ENCODE measurements at places on chromosomes 1 and 21.

DNA sequence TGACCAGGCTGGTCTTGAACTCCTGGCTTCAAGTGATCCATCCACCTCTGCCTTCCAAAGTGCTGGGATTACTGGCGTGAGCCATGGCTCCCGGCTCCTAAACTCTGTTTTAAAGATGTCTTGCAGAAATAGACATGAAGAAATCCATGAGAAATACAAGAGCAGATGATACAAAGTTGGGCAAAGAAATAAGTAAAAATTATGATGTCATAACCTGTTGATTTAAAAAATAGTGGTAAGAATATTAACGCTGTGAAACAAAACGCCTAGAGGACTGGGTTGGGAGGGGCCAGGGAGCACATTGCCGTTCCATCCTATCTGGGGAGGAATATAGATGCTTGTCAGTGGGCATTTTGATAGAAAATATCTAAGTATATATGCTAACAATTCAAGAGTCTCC, 1.2 kb upstream of the ITGB2 start:
- no peak for DNase-seq

DNA sequence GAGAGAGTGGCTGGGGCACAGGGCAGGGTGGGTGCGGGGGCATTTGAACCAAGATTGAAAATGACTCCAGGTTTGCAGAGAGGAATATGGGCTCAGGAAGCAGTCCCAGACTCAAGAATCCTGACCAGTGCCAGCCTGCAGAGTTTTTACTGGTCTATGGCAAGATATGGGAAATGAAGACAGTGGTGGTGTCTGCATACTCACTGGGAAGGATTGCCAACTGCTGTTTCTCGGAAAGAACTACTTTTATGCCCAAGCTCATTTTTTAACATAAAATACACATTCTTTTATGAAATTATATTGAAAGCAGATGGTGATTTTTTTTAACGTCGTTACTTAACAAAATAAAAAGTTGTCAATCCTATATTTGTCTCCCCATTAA, 401.8 kb downstream of the CAMTA1 start:
- DNase-seq = no peak

DNA sequence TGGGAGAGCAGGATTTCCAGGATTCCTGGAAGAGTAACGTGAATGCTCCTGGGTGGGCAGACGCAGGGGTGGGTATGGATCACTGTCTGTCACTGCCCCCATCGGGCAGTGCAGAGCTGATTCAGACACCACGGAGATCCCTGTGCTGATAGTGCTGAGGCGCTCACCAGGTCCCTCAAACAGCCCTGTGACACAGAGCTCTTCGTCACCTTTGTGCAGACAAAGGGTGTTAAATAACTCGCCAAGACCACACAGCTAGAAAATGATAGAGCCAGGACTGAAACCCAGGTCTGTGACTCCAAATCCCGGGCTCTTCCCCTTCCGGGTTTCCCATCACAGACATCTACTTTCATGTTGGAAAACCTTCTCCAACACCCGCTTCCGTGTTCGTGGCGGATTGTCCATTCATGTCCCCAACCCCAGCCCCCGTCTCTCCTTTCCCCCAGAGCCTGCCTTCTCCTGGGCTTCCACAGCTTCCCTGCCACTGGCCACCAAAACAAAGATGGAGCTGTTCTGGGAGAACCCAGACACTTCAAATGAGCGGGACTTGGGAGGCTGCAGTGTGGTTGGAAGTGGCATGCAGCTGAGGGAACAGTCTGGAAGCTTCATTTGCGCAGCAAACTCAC, 2.6 kb downstream of the EFHD2 start:
- DNase-seq = no peak

DNA sequence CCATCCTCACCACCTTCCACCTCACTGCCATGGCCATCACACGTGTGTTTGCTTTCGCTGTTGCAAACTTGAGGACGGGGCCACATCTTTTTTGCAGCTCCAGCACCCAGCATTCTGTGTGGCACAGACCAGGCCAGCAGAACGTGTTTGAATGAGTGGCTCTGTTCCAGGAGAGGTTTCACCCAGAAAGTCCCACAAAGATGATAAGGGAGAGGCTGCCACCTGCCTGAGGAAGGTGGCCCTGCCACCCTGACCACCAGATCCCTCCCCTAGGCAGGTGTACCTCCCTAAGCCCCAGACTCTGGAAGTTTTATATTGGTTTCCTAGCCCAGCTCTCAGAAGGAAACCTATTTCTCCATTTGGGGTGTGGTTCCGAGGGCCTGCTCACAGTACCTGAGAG, 252.1 kb downstream of the KAZN start:
- DNase-seq = no peak

GRCh38 chr1:37118790-37119189, 84.5 kb upstream of the GRIK3 start:
- DNase-seq = no peak

- DNase-seq = no peak
Measured at GRCh38 chr1:186839041-186839400, 10.3 kb downstream of the PLA2G4A start.

DNA sequence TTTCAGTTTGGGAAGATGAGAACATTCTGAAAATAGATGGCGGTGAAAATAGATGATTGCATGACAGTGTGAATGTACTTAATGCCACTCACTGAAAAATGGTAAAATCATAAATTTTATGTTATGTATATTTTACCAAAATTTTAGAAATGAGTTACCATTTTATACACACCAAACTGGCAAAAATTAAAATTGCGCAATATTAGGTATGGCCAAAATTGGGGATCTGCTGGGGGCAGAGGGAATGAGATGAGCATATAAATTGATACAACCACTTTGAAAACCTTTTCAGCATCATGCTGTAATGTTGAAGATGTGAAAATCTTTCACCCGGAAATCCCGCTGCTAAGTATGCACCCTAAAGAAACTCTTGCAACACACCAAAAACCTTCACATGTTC, 10.8 kb upstream of the TMPRSS2 start:
- no peak for DNase-seq

GRCh38 chr1:56712150-56712549, 67.0 kb downstream of the PRKAA2 start:
- DNase-seq = no peak

DNA sequence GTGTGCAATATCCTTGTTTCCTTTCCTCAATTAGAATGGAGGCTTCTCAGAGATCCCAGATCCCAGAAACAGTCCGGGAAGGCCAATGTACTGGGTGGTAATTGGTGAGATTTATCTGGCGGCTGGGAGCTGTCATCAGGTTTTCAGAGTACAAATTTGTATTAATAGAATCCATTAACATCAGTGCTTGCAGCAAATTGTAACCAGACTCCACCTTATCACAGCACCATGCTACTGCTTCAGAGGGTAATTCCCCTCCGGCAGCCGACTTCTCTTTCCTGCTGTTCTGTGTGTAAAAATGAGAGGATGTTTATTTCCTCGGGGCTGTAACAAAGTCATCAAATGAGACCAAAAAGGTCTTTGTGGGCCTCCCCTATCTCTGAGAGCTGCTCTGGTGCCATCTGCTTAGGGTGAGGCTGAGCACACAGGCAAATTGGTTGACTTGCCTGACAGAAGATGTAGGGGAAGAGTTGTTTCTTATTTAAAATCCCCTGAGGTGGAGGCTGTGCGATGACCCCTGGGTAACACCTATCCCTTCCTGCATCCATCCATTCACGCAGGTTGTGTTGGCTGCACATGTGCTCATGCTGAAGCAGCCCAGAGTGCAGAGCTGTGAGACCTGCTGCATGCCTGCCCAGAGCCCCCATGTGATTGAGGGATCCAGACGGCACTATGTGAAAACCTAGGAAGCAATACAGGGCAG, 19.2 kb downstream of the NFASC start:
- no peak for DNase-seq

DNA sequence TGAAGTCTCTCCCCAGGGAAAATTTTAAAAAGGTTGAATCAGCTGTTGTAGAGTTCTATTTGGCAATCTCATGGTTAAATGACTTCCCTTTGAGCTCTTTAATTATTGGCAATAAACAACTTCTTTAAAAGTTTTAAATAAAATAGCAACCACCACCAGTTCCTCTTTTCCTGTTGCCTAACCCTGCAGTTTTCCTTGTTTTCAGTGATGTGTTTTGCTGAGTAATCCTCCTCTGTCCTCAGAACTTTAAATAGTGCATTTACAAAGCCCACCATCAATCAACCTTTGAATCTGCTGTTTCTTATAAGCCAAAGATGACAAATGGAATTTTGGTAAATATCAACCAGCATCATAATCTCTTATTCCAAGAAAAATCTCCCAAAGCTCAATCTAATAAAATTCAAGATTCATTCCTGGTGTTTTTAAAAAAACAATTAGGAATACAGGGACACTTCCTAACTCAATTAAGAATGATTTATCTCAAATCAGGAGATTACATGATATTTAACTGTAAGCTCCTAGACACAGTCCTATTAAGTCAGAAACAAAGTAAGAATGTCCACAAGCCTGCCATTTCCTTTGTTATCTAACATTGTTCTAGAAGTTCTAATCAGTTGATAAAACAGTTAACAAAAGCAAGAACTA, 14.8 kb downstream of the AVPR1B start:
- no peak for DNase-seq

- no peak for DNase-seq
Measured at GRCh38 chr1:10338047-10338446, 60.8 kb upstream of the PGD start.

- no peak for DNase-seq
Measured at GRCh38 chr21:29904359-29905282, 35.2 kb downstream of the GRIK1 start.

DNA sequence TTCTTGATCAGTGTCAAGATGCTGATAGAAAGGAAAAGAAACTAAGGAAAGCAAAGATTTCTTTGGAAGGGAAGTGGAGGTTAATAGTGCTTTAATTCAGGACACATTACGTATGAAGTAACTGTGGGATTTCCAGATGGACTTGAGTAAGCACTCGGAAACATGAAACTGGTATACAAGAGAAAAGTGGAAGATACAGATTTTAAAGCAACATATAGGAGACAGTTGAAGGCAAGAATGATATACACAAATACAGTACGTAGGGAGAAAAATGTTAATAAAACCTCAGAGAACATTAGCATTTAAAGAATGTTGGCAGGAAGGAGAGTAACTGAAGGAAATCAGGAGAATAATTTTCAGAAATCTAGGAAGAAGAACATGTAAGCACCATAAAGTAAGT, 730.9 kb upstream of the ADGRL2 start:
- DNase-seq = no peak

DNA sequence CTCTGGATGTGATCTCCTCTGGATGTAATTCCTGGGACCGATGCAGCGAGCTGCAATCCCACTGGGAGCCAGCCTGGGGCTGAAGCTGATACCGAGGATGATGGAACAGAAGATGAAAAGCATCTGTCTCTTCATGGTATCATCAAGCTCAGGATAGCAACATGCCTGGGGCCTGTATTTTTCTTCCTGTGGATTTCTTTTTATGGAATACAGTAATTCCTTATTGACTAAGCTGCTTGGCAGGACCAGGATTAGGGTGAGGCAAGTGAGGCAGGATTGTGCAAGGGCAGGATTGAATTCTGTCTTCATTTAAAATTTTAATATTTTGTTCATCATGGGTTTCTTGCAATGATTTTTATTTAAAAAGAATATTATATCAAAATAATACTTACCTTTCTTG, 86.6 kb downstream of the SLC25A24 start:
- DNase-seq = no peak

DNA sequence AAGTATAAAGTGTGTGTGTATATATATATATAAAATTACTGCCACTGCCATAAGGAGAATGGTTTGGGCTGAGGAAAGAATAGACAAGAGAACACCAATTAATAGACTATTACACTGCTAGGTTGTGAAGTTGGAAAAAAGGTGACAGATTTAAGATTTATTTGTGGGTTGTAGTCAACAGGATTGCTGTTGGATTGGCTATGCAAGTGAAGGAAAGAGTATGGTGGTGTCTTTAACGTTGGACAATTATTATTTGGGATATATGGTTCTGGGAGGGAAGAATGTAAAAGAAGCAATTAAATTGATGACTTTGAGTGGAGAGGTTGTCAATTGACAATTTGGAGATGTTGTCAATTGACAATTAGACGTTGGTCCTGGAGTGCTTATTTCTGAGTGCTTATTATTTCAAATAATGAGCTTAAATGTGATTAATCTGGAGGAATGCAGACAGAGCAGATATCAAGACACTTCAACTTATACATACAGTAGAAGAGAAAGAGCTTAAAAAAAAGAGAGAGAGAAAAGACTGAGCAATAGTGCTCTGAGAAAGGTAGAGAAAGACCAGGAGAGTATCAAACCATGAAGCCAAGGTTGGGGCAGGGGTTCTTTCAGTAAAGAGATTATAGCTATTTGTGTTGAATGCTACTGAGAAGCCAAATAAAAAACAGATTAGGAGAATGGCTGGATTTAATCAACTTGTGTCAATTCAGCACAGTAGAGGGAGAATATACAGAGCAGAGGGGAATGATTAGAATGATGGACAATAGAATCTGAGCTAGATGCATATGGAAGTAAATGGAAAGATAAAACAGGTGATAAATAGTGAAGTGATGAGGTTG, 9.7 kb downstream of the PTGS2 start:
- DNase-seq = no peak

GRCh38 chr1:156483397-156483796, 17.2 kb downstream of the MEF2D start:
- no peak for DNase-seq

GRCh38 chr1:89149229-89149628, 23.3 kb upstream of the GBP2 start:
- DNase-seq = no peak

- DNase-seq = no peak
Measured at GRCh38 chr1:116031302-116031835, 55.1 kb downstream of the SLC22A15 start.

DNA sequence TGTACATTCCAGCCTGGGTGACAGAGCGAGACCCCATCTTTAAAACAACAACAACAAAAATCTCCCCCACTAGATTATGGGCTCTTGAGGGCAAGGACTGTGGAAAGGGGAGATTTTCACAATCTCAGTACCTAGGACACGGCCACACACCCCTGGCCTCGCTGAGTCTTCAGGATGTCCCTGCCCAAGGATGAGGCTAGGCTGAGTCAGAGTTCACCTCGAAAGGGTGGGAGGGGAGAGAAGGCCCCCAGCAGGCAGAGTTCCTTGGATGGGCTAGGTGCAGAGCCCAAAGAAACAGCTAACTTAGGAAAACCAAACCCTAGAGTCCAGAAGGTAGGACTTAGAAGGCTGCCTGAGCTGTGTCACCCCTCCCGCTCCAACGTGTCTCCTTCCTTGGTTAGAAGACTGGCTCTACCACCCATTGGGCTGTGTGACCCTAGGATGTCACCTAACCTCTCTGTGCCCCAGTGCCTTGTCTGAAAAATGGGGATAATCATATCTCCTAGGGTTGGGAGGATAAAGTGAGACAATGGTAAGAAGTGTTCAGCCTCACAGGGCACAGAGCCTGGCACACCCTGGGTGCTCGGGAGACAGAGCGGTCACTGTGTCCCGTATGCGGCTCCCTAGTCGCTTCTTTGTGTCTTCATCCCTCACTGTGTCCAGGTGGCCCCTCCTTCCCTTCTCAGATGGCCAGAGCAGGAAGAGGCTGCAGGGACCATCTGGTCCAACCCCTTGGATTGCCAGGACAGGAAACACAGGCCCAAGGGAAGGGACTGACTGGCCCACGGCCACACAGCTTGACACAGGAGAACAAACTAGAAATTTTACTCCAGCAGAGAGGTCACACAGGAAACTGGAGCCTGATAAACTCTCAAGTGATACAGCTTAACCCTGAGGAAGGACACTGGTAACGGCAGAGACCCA, 11.2 kb downstream of the TRIM62 start:
- no peak for DNase-seq

GRCh38 chr21:31235671-31236450, 108.2 kb downstream of the TIAM1 start:
- DNase-seq = no peak

All from activated naive CD4-positive, alpha-beta T cell (primary cell).